Stimulated activated CD8-positive, alpha-beta memory T cell treated with anti-CD3 and anti-CD28 coated beads, Interleukin-15, amount 100 ng/mL, for 24 hours (primary cell): ENCODE measurements at places on chromosomes 3 and 15.

DNA sequence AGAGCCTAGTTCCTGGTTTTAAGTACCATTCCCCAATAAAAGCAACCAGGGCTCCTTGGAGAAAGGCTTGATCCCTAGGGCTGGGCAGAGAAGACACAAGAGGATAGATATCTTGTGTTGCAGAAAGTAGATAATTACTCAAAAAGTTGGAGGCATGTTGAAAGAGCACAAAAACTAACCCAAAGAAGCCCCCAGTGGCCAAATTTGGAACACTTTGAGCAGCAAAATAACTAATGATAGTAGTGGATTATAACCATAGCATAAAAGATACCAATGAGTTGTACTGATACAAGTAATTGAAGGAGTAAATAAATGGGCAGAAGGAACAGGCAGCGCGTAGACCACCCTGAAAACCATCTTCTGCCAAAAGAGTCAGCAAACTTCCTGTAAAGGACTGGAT is 12.0 kb downstream of the EXOSC7 start:
- no peak for DNase-seq

- no peak for DNase-seq
These were observed 1.9 kb downstream of the TBC1D2B start for GRCh38 chr15:78075490-78076230.

DNA sequence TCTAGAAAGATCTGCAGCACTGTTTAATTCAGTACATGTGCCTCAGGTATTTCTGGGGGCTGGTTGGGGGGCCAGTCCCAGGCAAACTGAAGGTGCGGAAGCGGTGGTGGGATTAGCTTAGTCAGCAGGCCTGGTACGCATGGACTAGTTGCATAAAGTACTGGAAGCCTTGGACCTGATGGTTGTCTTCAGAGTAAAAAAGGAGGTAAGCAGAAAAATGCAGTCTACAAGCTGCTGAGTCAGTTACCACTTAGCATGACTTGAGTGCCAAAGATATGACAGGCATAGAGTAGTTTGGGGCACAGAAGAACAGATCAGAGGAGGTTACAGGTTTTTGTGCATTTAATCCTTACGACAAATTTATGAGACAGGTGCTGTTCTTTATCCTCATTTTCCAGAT is 19.9 kb upstream of the GOLGA8J start:
- DNase-seq, result no peak

DNA sequence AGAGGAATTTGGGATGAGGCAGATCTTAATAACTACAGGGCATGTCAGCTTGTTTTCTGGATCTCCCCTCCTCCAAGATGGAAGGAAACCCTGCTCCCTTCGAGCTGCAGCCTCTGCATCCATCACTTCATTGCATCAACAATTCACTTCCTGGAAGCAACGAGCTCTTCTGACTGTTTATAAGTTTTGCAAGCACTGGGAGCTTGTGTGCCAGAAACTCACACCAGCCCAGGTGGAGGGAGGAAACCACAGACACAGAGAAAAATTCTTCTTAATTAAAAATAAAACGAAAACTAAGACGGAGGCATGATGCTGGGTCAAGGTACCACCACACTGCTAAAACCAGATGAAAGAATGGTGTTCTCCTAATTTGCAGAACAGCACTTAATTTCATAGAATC is 10.6 kb downstream of the LRIG1 start:
- no peak for DNase-seq

GRCh38 chr15:78370013-78370412 is 29.9 kb downstream of the CRABP1 start:
- DNase-seq, result no peak

DNA sequence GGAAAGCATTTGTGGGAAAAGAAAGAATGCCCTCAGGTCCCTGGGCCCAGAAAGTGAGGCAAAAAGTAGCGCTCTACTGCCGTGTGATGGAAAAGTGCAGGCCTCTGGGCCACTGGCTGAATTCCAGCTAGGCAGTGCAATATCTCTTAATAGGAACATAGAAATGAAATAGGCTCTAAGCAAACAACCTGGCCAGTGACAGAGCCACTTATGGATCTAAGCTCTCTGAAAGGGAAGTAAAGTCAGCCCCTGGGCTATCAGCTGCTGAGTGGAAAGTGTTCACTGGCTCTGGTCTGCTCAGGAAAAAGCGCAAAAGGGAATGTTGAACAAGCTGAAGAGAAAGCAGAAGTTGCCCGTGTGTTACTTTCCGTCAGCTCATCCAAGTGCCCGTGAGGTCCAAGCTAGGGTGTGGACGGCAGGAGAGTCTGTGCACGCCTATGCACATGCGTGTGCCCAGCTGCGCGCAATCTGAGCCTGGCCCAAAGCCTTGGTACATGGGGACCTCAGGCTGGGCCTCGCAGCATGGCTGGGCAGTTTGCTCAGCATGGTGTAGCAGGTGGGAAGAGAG is 74.0 kb upstream of the RAD18 start:
- DNase-seq, result no peak

- no peak for DNase-seq
These were observed 12.8 kb downstream of the IQGAP1 start for GRCh38 chr15:90400759-90401314.

GRCh38 chr3:189258261-189258660 is 86.5 kb downstream of the TPRG1 start:
- DNase-seq, result no peak

- DNase-seq, result no peak
These were observed 262.6 kb downstream of the C3orf38 start for GRCh38 chr3:88412346-88412745.

- no peak for DNase-seq
These were observed 427.2 kb upstream of the CBLB start for GRCh38 chr3:106296062-106296461.

- DNase-seq, result no peak
These were observed 329.6 kb downstream of the UACA start for GRCh38 chr15:70433586-70434324.

- no peak for DNase-seq
These were observed 63.0 kb downstream of the RPL39L start for GRCh38 chr3:187076297-187076696.

GRCh38 chr3:156516284-156516683 is 38.6 kb downstream of the SSR3 start:
- no peak for DNase-seq

- no peak for DNase-seq
These were observed 24.2 kb upstream of the CD96 start for GRCh38 chr3:111517801-111518200.

- no peak for DNase-seq
These were observed 76.5 kb downstream of the B3GALNT1 start for GRCh38 chr3:161028555-161029153.

GRCh38 chr15:51908316-51908715 is 63.3 kb downstream of the LEO1 start:
- no peak for DNase-seq

DNA sequence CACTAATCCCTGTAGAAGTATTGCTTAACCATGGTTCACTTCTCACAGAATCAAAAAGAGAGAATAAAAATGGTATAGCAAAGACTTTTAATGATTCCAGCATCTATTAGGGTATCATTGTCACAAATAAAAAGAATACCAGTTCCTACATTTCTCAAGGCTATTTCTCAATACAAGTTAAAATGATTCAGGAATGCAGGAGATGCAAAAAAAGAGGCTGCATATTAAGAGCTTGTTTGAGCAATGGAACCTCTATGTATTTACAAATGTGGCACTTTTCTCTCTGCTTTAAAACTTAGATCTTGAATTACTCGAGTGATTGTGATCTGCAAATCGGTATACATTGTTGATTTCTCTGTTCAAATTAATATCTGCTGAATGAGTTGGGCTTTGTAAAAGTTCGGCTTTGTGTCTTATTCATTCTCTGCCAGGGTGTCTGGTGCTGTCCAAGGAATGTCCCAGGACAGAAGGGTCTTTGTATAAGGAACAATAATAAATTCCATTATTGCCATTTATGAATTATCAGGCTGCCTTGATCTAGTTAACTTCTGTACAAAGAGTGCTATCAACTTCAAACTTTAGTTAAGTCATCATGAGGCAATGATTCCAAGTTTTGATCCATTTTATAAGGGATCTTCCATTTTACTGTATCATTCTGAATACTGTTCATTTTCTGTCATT is 364.2 kb downstream of the RBMS3 start:
- DNase-seq, result no peak

- no peak for DNase-seq
These were observed 3.4 kb upstream of the HHLA2 start for GRCh38 chr3:108292905-108293328.

GRCh38 chr3:89227634-89228033 is 120.2 kb downstream of the EPHA3 start:
- no peak for DNase-seq

GRCh38 chr3:14228681-14229470 is 50.3 kb downstream of the LSM3 start:
- no peak for DNase-seq

DNA sequence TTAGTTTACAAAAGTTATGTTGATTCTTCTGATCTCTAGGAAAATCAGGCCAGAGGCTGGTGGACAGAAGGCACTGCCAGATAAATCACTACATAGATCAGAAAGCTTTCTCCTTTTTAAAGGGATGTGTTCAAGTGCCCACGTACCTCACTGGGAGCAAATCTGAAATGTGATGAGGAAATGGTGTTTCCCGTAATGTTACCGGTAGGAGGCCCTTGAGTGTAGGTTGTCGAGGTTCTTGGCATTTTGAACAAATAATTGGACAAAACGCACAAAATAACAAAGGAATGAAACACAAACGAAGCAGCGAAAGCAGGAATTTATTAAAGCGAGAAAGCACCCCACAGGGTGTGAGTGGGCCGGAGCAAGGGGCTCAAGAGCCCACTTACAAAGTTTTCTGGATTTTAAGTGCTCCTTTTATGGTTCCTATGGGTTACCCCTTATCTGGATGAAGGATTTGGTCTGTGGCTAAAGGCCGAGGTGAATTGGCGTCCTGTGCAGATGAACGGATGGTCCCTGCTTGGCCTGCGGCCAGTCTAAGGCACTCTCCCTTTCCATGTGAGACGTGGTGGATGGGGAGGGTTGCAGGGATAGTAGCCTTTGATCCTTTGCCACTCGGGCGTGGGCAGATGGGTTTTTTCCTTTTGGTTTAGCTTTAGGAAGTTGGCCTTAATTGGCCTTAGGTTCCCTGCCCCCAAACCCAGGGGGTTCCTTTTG is 1.0 kb downstream of the SNX1 start:
- DNase-seq, result no peak

- no peak for DNase-seq
These were observed 595 bp downstream of the PDCD7 start for GRCh38 chr15:65132878-65133547.

DNA sequence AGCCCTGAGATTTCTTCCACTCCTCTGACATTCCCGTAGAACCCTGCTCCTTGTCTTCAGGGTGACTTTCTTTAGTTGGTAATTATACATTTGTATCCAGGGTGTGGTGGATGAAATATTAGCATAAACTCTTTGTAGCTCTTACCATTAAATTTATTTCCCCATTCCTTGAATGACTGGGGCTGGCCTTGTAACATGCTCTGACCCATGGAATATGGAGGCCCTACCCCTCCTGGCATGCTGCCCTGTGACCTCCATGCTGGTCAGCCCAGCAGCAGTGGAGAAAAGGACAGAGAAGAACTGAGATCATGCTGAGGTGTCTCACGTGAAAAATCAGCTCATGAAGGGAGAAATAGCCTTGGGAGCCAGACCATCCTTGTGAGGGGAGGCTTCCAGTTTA is 96.1 kb upstream of the PROK2 start:
- no peak for DNase-seq

- DNase-seq, result no peak
These were observed 28.6 kb downstream of the SOX14 start for GRCh38 chr3:137792626-137793271.

DNA sequence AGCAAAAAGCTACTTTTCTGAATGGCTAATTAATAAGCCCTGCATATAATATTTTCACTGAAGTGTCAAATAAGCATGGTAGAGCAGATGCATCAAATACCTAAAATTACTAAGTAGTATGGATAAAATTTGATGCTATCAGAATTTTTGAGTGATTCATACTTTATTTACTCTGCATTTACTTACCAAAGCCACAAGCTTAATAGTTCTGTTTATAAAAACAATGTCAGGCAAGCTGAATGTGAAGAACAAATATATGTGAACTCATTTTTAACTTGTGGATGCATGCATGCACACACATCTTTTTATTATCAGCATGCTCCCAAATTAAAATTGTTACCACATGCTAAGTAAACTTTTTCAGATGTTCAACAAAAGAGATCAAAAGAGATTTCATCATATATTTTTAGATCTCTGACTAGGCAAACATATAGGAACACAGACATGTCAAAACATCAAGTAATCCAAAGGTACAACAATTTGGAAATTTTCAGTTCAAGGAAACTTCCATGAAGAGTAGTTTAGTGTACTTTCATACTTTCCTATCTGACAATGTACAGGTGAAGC is 969.4 kb downstream of the ROBO1 start:
- DNase-seq, result no peak

- DNase-seq, result no peak
These were observed 6.4 kb downstream of the STRA6 start for GRCh38 chr15:74196175-74196574.

- no peak for DNase-seq
These were observed at the start of gene MINAR1 for GRCh38 chr15:79431636-79432344. MINAR1 (plus strand) TSS chr15:79432336; CDS start chr15:79456148, 23,812 bp downstream.

DNA sequence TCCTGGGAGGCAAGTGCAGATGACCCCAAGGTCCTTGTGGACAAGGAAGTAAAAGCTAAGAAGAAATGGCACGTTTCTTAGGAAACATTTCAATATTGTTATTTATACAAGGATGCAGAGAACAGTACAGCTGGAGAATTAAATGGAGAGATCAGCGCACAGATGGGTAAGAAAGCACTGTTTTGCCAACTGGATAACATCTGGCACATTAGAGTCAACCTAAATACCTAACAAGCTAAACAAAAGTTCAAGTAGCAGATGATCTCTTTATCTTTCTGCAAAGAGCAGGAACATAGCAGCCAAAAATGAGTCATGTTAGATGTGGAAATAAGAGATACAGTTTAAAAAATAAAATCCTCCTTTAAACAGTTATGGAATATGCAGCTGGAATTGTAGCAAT is 15.7 kb upstream of the DPPA4 start:
- no peak for DNase-seq

- no peak for DNase-seq
These were observed 203.1 kb downstream of the EPHB1 start for GRCh38 chr3:134998158-134998557.

GRCh38 chr3:125143982-125144652 is 68.4 kb downstream of the SLC12A8 start:
- no peak for DNase-seq

DNA sequence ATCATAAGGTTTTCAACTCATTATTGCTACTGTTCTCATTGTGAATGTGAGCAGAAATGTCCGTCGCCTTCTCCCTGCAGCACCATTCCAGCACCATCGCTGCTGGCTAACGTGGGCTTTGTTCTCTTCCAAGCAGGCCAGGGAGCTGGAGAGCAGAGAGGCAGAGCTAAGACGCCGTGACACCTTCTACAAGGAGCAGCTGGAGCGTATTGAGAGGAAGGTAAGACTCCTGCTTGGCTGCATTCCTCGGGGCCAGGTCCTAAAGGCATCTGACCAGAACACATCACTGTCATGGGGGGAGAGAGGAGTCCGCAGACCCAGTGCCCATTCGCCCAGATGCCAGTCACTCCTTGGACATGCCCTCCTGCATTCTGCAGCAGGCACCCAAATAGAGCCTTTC is 130.4 kb upstream of the PLXNA1 start:
- DNase-seq, result no peak

GRCh38 chr3:27827041-27827440 is 104.9 kb upstream of the EOMES start:
- DNase-seq, result no peak

- DNase-seq, result no peak
These were observed 188.4 kb downstream of the TBC1D5 start for GRCh38 chr3:17554078-17554477.
